Pericardium fibroblast (primary cell): ENCODE measurements at places on chromosomes 16 and 17. TPM values are rescaled to one million over a fixed set of nuclear protein-coding genes. Genes with fewer than 3 reads are reported as not detected.

The ADAD2 gene
- not detected in 2 replicates for total RNA-seq

The SLC52A1 gene
- total RNA-seq: not detected in 2 replicates

The MT1G gene
- 0.70 and 7.8 TPM in 2 replicates for total RNA-seq

The NATD1 gene
- total RNA-seq: 10.6 and 19.3 TPM in 2 replicates

The OSGIN1 gene
- 2.1 and 3.1 TPM in 2 replicates for total RNA-seq

The ZMYND15 gene
- total RNA-seq: not detected in 2 replicates

The NPIPA8 gene
- 1.5 and 28.9 TPM in 2 replicates for total RNA-seq

The KAT2A gene
- total RNA-seq: 12.0 and 26.2 TPM in 2 replicates

The ITGAD gene
- total RNA-seq: not detected in 2 replicates

The ANKRD40CL gene
- total RNA-seq: not detected in 2 replicates
